ENCODE measurements at places on chromosomes 5 and 9.
A peak's percentile ranks its signal among the peaks of the same experiment; 100 is the strongest.

- peak; percentile 81 for DNase-seq
These were observed 10.2 kb downstream of the HAND1 start for GRCh38 chr5:154467655-154468354.

GRCh38 chr5:51082741-51083140, 300.5 kb upstream of the ISL1 start:
- DNase-seq, result no peak

- no peak for DNase-seq
These were observed 220.6 kb downstream of the MELK start for GRCh38 chr9:36793277-36793676.

DNA sequence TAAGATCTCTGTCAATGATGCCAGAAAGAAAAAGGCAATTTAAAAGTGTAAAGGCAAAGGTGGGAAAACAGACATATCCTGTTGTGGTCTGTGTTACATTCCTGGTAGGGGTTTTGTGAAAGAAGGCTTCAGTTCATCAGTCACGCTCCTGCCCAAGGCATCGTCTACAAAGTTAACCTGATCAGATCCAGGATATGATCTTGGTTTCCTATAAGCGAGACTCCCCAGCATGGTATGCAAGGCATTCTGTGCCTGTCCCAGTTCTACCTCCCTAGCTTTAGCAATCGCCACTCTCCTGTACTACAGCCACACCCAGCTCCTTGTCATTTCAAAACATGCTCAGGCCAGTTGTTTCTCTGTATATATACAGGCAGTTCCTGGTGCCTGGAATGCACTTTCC, 58.0 kb upstream of the PTPN3 start:
- DNase-seq, result no peak

DNA sequence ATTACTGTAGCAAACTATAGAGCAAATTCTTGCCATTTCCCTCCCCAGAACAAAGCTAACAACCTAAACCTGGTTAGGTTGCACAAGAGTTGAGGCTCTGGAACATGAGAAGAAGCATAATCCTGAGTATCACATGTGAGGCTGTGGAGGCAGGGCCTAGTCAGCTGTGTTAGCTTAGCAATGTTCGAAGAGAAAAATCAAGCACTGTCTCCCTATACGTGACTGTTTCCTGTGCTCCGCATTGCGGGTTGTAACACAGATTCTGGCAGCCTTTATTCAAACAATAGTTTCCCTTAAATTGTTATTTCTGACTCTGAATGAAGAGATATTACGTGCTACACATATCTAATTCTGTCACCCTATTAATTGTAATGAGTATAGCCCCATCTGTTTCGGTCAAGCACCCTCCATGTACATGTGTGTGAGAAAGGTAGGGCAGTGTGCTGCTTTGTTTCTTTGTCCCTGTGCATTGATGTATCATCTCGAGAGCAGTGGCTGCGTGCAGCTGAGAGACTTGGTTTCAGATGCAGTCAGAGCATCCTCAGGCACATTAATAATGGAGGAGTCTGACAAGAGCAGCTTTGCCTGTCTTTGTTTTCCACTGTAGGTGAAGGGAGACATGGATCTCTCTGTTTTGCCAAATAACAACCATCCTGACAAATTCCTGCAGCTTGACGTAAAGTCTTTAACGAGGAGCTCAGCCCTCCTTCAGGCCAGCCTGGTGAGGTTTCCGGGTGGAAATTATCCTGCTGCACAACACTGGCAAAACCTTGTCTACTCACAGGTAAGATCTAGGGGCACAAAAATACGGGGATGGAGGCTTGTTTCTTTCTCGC, at the start of gene MINAR2:
Gene MINAR2 (plus strand): TSS at position 523 of the 836 bp plus-strand sequence. CDS start 97 bp downstream, at position 620.
- no peak for DNase-seq

GRCh38 chr9:89667726-89668125, 62.9 kb downstream of the GADD45G start:
- DNase-seq, result no peak

GRCh38 chr9:126341902-126342301, 15.3 kb downstream of the MVB12B start:
- DNase-seq, result no peak

GRCh38 chr5:55903121-55903701, 52.1 kb downstream of the IL31RA start:
- DNase-seq, result peak; percentile 62

- no peak for DNase-seq
These were observed 263.5 kb downstream of the TMEM38B start for GRCh38 chr9:105957830-105958229.
